Ecto neural progenitor cell (in vitro differentiated cells): ENCODE measurements at places on chromosomes 1 and 21.

GRCh38 chr1:235298758-235299157 is 29.2 kb downstream of the ARID4B start:
- no peak for DNase-seq

DNA sequence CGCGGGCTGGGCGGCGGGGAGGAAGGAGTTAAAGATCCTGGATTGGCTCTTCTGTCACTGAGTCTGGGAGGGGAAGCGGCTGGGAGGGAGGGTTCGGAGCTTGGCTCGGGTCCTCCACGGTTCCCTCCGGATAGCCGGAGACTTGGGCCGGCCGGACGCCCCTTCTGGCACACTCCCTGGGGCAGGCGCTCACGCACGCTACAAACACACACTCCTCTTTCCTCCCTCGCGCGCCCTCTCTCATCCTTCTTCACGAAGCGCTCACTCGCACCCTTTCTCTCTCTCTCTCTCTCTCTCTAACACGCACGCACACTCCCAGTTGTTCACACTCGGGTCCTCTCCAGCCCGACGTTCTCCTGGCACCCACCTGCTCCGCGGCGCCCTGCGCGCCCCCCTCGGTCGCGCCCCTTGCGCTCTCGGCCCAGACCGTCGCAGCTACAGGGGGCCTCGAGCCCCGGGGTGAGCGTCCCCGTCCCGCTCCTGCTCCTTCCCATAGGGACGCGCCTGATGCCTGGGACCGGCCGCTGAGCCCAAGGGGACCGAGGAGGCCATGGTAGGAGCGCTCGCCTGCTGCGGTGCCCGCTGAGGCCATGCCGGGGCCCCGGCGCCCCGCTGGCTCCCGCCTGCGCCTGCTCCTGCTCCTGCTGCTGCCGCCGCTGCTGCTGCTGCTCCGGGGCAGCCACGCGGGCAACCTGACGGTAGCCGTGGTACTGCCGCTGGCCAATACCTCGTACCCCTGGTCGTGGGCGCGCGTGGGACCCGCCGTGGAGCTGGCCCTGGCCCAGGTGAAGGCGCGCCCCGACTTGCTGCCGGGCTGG is at the start of gene NPR1:
TSS of gene NPR1 (plus strand) at position 170 of the 818 bp plus-strand sequence. CDS start at position 591, 421 bp downstream.
- peak; percentile 58 for DNase-seq

- peak; percentile 49 for DNase-seq
These were observed 17.8 kb upstream of the RAB29 start for GRCh38 chr1:205792961-205793673.

GRCh38 chr1:228114827-228115226 is 5.7 kb upstream of the MRPL55 start:
- no peak for DNase-seq

DNA sequence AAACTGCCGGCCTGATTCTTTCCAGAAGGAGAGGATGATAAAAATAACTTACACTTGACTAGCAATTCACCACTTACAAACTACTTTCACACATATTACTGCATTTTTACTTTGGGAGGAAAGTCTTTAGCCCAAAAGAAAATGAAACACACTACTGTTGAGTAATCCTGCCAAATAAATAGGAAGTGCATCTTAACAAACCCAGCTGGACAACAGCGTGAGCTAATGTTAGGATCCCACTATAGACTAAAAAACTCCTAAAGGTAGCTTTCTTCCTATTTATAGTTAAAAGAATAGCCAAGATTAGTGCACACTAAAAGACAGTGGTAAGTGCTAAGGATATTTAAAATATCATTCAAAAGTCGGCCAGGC is 83.8 kb downstream of the HSF2BP start:
- DNase-seq = no peak

GRCh38 chr21:28239340-28239739 is 753.3 kb downstream of the LTN1 start:
- DNase-seq = no peak

DNA sequence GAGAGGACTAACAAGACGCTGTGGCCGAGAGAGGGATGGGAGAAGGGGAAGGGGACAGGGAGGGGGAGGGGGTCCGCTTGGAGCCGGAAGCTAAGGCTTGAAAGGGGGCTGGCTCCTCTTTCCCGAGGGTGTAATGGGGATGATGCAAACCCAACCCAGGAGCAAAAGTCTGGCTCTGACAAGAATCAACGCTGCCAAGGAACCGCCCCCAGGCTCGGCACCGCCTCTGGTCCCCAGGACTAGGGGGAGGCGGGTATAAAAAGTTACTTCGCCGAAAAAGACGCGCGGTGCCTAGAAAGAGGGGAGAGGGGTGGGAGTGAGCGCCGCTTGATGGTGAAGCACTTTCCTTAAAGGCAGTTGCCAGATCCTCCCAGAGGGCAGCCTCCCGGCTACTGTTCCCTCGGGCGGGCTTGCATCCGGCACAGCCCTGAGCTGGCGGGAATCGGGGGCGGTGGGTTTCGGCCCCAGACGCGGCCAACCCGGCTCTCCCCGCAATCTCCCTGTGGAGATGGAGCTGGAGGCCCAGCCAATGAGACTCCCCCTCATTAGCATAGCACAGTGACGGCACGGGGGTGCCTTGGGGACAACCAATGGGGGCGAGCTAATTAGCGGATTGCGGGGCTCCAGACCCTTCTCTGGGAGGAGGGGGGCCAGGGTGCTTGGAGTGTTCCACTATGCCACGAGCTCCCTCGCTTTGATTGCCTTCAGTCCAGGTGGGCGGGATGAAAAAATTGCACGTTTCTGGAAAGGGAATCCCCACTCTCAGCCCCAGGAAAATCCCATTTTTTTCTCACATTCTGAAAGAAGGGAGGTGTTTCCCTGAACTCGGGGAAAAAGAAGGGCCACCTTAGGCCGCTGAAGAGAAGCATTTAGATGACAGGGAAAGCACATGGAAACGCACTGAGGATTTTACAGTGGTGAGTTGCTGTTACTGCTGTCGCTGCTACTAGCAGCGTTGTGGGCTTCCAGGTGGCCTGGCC is at the start of gene KCNT2:
TSS of gene KCNT2 (minus strand) at position 51 of the 980 bp plus-strand sequence. CDS start 131 bp downstream, outside the sequence.
- peak; percentile 95 for DNase-seq

GRCh38 chr1:21232044-21232443 is 55.3 kb upstream of the EIF4G3 start:
- DNase-seq = peak; percentile 63

- no peak for DNase-seq
These were observed 155.1 kb downstream of the VPS13D start for GRCh38 chr1:12384836-12385456.

GRCh38 chr1:24745711-24746413 is 615 bp downstream of the CLIC4 start:
- DNase-seq = peak; percentile 60

- peak; percentile 62 for DNase-seq
These were observed 227.7 kb upstream of the SAMSN1 start for GRCh38 chr21:14773777-14774345.

GRCh38 chr1:226695335-226695900 is 43.7 kb downstream of the ITPKB start:
- no peak for DNase-seq

DNA sequence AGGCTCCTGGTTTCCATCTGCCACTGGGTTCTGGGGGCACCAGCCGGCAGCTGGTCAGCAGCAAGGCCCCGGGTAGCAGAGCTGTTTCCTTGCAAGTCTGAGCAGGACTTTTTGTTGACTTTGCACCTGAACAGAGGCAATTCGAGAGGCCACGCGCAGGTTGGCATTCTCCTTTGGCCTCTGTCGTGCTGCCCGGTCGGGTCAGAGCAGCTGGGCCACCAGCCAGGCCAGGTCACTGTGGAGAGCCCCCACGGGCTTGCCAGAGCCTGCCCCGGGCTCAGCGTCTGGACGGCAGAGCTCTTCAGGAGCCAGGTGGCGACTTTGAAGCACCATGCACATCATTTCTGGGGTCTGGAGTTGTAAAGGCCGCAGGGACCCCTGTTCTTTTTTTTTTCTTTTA is 28.4 kb upstream of the TMEM52 start:
- DNase-seq = no peak

- peak; percentile 84 for DNase-seq
These were observed 12.7 kb downstream of the TFF2 start for GRCh38 chr21:42337830-42338728.

- DNase-seq = no peak
These were observed 18.4 kb downstream of the VANGL1 start for GRCh38 chr1:115660151-115660550.

DNA sequence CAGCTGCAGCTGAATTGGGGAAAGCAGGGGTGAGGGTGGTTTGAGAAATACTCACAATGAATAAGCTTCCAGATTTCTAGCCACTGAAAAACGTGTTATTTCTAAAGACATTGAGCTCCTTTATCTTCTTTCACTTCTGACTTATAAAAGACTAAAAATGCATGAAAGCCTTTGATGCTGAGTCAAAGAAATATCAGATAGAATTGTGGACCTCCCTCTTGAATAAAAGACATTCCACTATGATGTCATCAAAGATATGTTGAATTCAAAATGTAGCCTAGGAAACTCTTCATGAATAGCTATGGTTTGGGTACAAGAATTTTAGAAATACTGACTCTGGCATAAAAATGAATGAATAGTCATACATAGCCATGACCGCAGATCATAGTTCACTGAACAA is 44.7 kb upstream of the COL24A1 start:
- DNase-seq = no peak

DNA sequence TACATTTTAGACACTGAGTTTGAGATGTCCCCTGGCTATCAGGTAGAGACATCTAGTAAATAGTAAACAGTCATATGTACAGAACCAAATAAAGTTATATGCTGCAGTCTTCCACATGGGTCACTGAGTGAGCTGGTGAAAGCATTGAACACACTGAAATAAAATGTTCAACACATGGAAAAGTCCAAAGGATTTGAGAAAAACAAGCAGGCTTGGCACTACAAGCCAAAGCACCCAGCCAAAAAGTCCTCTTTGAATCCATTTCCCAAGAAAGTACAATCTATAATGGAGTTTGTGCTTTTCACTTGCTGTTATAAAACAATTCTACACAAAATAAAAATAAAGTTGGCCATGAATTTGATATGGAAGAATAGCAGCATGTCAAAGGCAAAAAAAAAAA is 135.4 kb downstream of the NR5A2 start:
- no peak for DNase-seq

- DNase-seq = no peak
These were observed 238.4 kb downstream of the PLA2G4A start for GRCh38 chr1:187067160-187067559.

- no peak for DNase-seq
These were observed 54.3 kb upstream of the KCNJ6 start for GRCh38 chr21:37970548-37970947.

GRCh38 chr1:29584776-29585175 is 348.5 kb downstream of the PTPRU start:
- DNase-seq = no peak

DNA sequence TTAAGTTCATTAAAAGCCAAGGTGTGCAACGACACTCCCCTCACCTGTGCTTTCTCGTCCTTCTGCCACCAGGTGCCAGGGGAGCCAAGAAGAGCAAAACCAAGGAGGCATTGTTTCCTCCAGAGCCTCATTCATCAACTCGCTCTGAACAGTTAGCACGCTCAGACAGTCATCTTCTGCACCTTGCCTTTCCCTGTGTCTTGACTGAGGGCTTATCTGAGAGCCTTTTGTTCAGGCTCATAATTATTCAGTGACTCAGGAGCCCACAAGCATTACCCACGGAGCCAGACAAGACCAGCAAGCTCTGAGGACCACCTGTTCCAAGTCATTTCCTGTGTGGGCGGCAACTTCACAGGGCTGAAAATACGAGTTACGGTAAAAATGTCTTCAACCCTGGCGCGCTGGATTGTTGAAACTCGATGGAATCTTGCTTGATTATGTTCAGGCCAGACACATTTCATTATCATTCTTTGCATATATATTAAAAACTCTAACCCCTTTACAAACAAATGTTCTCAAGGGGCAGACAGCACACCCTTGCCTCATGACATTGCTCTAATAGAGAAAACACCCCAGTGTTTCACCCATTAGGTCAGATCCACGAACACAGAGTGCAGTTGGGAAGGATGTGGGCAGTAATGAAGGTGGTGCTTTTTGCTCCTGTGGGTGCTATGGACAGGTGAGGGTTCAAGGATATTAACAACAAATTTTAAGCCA is 89.7 kb upstream of the RUNX1 start:
- DNase-seq = no peak

GRCh38 chr1:242023805-242024204 is 24.9 kb upstream of the MAP1LC3C start:
- DNase-seq = no peak

DNA sequence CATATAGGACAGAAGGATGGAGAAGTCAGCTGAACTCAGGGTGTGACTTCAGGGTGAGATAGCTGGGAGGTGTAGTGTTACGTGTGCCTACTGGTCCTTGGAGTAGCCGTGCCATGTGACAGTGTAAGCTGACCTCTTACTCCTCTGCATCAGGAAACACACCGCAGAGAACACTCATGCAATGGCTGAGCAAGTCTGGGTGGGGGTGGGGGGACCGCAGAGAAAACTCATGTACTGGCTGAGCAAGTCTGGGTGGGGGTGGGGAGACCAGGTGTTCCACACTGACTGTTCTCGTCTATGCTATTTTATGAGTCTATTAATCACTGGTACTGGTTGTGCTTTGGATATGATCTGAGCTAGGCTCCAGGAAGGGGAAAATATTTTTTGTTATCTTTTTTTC is 233.1 kb downstream of the PAPPA2 start:
- DNase-seq = no peak

- no peak for DNase-seq
These were observed 462.7 kb upstream of the PKN2 start for GRCh38 chr1:88221411-88221810.

GRCh38 chr21:38476385-38476784 is 21.9 kb downstream of the ERG start:
- DNase-seq = no peak

DNA sequence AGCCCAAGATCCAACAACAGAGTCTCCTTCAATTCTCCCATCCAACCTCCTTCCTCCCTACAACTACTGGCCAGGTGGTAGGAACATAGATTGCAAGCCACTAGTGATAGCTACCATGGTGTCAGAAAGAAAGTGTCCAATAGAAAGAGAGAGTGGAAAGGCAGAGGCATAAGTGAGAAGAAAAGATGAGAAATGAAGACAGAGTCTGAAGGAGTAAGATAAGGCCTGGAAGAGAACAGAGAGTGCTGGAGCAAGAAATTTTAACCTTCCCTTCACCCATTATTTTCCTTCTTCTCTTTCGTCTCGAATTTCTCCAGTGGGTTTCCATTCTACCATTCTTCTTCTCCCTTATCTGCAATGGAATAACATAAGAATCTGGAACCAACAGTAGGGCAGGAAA is 57.9 kb downstream of the CDC42BPA start:
- DNase-seq = no peak

GRCh38 chr21:38430401-38430984 is 67.8 kb downstream of the ERG start:
- DNase-seq = no peak

DNA sequence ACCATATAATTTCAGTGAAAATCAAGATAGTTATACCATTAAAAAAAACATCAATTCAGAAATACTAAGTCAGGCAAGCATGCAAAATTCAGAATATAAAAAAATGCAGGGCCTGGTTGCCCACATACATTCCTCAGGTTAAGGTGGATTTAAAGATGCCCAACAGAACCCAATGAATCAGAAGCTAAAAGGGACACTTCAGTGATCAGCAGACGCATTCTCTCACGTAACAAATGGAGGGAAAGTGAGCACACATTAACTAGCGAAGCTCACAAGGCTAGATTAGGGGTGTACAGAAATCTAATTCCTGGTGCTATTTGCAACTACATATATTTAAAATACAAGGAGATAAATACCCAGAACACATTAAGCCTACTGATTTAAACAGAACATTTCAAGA is 17.5 kb downstream of the TOMM20 start:
- no peak for DNase-seq

GRCh38 chr1:36699113-36699911 is 216.6 kb upstream of the CSF3R start:
- no peak for DNase-seq

- DNase-seq = no peak
These were observed 5.5 kb upstream of the TNFRSF1B start for GRCh38 chr1:12161324-12161661.
